SK-N-SH (cell line): ENCODE measurements at places on chromosomes 2 and 18. TPM values are rescaled to one million over a fixed set of nuclear protein-coding genes. Genes with fewer than 3 reads are reported as not detected.

- DNase-seq, result no peak
Measured at GRCh38 chr2:239731422-239731821, 293.7 kb downstream of the NDUFA10 start.

DNA sequence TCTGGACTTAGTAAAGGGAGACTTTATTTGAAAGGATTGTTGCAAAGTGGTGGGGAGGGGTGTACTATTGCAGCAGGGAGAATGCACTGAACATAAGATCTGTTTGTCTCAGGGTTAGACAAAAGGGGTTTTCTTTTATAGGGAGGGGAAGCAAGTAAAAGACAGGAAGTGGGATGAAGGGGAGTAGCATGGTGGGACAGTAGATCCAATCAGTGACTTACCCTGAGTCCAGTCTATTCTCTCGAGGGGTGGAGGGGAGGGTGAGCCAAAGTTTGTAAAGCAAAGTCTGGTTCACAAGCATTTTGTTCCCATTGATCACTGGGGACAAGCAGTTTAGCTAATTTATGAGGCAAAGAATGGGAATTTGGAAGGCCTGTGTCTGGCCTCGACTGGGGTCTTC, 35.0 kb upstream of the CYP27C1 start:
- no peak for DNase-seq

DNA sequence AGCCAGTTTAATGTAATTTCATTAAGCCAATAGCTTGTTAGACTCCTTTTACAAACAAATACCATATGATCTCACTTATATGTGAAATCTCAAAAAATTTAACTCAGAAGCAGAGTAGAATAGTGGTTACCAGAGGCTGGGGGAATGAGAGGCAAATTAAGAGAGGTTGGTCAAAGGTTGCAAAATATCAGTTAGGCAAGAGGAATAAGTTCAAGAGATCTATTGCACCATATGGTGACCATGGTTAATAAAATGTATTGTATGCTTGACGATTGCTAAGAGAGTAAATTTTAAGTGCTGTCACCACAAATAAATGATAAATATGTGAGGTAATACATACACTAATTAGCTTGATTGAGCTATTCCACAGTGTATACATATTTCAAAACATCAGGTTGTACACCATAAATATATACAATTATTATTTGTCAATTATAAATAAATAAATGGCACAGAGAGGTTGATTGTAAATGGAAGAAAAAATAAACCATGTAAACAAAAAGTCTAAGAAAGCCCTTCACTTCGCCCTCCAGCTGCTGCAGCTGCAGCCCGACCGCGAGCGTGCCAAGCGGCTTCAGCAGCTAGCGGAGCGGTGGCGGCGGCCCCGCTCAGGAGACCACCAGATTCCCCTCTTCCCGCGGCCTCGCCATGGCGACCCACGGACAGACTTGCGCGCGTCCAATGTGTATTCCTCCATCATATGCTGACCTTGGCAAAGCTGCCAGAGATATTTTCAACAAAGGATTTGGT, 23.0 kb upstream of the ACTR2 start:
- no peak for DNase-seq

Gene GPD2
- polyA plus RNA-seq, result 4.8 and 5.3 TPM in 2 replicates

Gene FAM237A
- not detected in 2 replicates for polyA plus RNA-seq
